ENCODE measurements at places on chromosomes 16 and 17. TPM values are rescaled to one million over a fixed set of nuclear protein-coding genes. Genes with fewer than 3 reads are reported as not detected.

ACTG1 gene
- total RNA-seq, result 7,049 TPM

DRC7 gene
- not detected for total RNA-seq

OR3A3 gene
- not detected for total RNA-seq

TMEM100 gene
- 7.3 TPM for total RNA-seq

UMOD gene
- total RNA-seq, result not detected

TAC4 gene
- not detected for total RNA-seq

GUCY2D gene
- not detected for total RNA-seq

DNA sequence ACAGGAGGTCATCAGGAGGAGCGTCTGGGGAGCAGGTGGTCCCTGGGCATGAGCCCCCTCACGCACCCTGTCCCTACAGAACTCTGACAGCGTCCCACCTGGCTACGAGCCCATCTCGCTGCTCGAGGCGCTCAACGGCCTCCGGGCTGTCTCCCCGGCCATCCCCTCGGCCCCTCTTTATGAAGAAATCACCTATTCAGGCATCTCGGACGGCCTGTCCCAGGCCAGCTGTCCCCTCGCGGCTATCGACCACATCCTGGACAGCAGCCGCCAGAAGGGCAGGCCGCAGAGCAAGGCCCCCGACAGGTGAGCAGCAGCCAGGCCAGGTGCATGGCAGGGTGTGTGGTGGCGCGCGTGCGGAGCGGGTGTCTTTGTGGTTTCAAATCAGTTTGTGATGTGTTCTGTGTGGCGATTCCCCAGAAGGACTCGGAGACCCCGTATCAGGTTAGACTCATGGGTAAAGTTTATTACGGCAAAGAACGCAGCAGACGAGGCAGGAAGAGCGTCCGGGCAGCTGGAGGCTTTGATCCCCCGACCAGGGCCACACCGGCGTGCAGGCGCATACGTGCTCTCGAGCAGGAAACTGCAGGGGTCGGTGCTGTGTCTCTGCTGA, 11.8 kb upstream of the NUDT16L1 start:
- DNase-seq, result no peak
- H3K4me1 ChIP-seq, result peaks cover 3% of the 10 kb centered on the region
- no peaks in the 10 kb centered on the region for H3K36me3 ChIP-seq
- no peak overlapping the region for H3K27ac ChIP-seq

DNA sequence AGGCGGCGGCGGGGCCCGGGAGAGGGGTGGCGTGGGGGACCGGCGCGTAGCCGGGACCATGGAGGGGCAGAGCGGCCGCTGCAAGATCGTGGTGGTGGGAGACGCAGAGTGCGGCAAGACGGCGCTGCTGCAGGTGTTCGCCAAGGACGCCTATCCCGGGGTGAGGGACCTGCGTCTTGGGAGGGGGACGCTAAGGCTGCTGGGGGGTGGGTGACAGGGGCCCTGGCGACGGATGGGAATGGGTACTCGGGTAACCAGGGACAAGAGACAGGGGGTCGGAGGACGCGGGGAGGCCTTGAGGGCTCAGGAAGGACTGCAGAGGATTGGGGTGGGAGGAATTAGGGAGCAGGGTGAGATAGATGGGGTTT, 243 bp downstream of the RND2 start:
- H3K36me3 ChIP-seq, result no peaks in the 10 kb centered on the region
- H3K4me3 ChIP-seq, result peak overlapping the region; percentile 46
- no peak for DNase-seq
- no peak overlapping the region for H3K27ac ChIP-seq
- H3K4me1 ChIP-seq, result peaks cover 18% of the 10 kb centered on the region

DNA sequence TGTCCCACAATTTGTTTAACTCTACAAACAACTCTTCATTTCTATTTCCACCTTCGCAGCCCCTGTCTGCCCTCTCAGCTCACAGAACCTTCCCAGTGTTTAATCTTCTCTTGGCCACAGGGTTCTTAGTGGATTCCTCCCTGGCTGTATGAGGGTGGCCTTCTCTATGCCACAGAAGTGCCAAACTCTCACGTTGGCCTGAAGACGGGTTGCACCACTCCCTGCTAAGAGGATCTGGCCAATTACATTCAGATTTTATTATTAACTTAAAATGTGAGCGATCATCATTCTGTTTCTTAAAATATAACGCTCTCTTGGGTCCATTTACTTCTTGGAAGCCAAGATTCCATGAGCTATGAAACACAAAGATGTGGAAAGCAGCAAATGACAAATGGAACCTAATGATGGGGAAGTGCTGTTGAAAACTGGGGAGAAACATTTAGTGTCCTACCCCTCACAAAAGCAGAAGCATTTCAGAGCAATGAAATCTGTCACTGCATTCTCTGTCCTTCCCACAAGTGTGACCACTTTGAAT, 91.3 kb upstream of the NOG start:
- H3K4me1 ChIP-seq, result no peaks in the 10 kb centered on the region
- no peak for DNase-seq
- no peaks in the 10 kb centered on the region for H3K36me3 ChIP-seq
- H3K27ac ChIP-seq, result no peak overlapping the region
- H3K27me3 ChIP-seq, result no peaks in the 10 kb centered on the region

DNA sequence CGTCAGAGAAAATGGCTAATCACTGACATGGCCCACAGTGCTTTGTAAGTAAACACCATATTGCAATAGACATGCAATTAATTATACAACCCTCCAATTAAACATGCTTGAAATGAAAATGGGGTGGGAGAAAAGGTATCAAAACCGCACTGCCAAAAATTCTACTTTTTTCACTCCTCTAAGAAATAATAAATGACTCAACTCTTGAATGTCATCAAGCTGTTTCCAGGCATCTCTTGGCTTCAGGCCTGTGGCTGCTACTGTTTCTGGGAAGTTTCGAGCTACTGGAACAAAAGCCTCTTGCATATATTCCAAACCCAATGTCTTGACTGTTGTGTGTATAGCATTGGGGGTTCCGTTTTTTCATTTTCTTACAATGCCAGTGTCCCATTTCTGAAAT, 412.6 kb downstream of the RBFOX1 start:
- no peak overlapping the region for H3K4me3 ChIP-seq
- no peak for DNase-seq
- H3K4me1 ChIP-seq, result no peaks in the 10 kb centered on the region

DNA sequence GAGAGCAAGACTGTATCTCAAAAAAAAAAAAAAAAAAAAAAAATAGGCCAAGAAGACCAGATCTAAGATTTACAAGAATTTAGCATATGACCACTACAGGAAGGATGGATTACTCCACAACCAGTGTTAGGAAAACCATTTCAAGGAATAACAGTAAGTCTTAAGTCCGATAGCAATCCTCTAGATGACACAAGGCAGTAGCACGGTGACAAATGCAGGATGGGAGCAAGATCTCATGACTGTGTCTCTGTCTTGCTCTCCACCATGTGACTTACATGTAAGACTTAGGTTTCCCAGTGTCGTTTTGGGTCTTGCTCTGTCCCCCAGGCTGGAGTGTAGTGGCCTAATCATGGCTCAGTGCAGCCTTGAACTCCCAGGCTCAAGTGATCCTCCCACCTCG, 27.8 kb downstream of the C16orf96 start:
- H3K4me3 ChIP-seq, result no peak overlapping the region
- no peaks in the 10 kb centered on the region for H3K36me3 ChIP-seq
- no peak overlapping the region for H3K27ac ChIP-seq

GRCh38 chr17:59561042-59561441, 4.4 kb upstream of the DHX40 start:
- no peak for DNase-seq
- H3K4me3 ChIP-seq, result no peak overlapping the region
- no peaks in the 10 kb centered on the region for H3K27me3 ChIP-seq
- H3K36me3 ChIP-seq, result no peaks in the 10 kb centered on the region
- H3K4me1 ChIP-seq, result peaks cover 4% of the 10 kb centered on the region
- H3K27ac ChIP-seq, result no peak overlapping the region

- H3K4me3 ChIP-seq, result no peak overlapping the region
- H3K27ac ChIP-seq, result no peak overlapping the region
- H3K27me3 ChIP-seq, result peaks cover 22% of the 10 kb centered on the region
- no peaks in the 10 kb centered on the region for H3K4me1 ChIP-seq
- no peaks in the 10 kb centered on the region for H3K36me3 ChIP-seq
These were observed 2.8 kb downstream of the SLC13A2 start for GRCh38 chr17:28476076-28476865.

- H3K4me3 ChIP-seq, result no peak overlapping the region
- H3K4me1 ChIP-seq, result no peaks in the 10 kb centered on the region
- no peak overlapping the region for H3K27ac ChIP-seq
- peaks cover 16% of the 10 kb centered on the region for H3K36me3 ChIP-seq
These were observed 37.1 kb downstream of the AP1G1 start for GRCh38 chr16:71771571-71771970.

- DNase-seq, result no peak
- H3K27me3 ChIP-seq, result no peaks in the 10 kb centered on the region
- no peaks in the 10 kb centered on the region for H3K4me1 ChIP-seq
- no peak overlapping the region for H3K4me3 ChIP-seq
- H3K27ac ChIP-seq, result no peak overlapping the region
These were observed 4.2 kb downstream of the IFI35 start for GRCh38 chr17:43010667-43011308.

DNA sequence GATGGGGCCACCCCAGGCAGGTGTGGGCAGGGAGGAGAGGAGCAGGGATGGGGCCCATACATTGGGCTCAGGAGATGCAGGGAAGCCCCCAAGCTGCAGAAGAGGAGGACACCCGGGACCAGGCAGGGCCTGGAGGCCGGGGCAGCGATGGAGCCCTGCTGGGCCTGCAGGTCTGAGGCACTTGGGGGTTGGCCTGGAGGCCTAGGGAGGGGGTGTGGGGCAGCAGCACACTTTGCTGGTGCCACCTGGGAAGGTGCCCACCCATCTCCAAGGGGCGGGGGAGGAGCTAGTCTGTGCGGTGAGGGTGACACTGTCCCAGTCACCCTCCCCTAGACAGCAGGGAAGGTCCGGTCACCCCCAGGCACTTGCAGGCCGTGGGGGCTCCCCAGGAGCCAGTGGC, 6.4 kb upstream of the CCDC57 start:
- H3K27ac ChIP-seq, result no peak overlapping the region
- no peak overlapping the region for H3K4me3 ChIP-seq
- H3K4me1 ChIP-seq, result peaks cover 39% of the 10 kb centered on the region

- H3K4me3 ChIP-seq, result no peak overlapping the region
- H3K36me3 ChIP-seq, result no peaks in the 10 kb centered on the region
- peaks cover 17% of the 10 kb centered on the region for H3K27me3 ChIP-seq
- H3K4me1 ChIP-seq, result peaks cover 29% of the 10 kb centered on the region
- peak overlapping the region; percentile 21 for H3K27ac ChIP-seq
- DNase-seq, result peak; percentile 83
These were observed 1.4 kb downstream of the CMTM2 start for GRCh38 chr16:66580605-66581209.

DNA sequence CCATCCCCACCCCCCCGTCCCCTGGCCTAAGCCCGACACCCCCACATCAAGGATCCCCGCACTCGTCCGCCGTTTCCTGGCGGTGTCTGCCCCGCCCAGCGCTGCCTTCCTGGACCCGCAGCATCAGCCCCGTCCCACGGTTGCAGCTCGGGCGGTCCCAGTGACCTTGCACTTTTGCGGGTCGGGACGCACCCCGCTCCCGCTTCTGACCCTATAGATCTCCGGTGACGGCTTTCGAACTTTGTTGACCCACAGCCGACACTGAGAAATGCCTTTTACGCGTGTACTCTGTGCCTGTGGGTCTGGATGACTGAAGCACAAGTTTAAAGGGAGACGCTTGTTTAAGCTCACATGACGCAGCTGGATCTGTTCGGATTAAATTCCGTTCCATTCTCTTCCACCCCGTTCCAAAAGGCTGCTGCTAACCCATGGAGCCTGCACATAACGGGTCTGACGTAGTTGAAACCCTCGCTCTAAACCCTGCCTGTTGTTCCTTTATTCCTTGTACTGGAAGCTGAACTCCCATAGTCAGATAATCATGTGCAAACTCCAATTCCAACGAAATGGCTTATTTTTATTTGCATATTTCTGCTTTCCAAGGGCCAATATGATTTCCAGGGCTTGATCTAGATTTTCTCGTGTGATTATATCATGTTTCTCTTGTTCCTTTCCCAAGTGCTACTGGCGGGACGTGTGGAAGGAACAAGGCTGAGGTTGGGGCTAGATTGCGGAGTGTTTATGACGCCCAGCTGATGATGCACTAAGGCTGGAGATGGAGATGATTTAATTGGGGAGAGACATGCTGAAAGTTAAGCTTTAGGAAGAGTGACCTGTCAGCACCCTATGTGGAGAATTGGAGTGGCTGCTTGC, 834 bp downstream of the FLYWCH1 start:
- peak overlapping the region; percentile 35 for H3K27ac ChIP-seq
- peaks cover 4% of the 10 kb centered on the region for H3K36me3 ChIP-seq
- H3K27me3 ChIP-seq, result no peaks in the 10 kb centered on the region
- DNase-seq, result peak; percentile 72

GRCh38 chr16:19745286-19746010, 27.4 kb downstream of the IQCK start:
- H3K4me1 ChIP-seq, result no peaks in the 10 kb centered on the region
- no peak overlapping the region for H3K27ac ChIP-seq
- no peak overlapping the region for H3K4me3 ChIP-seq
- H3K36me3 ChIP-seq, result no peaks in the 10 kb centered on the region
- peak; percentile 30 for DNase-seq
- no peaks in the 10 kb centered on the region for H3K27me3 ChIP-seq

GRCh38 chr17:34356194-34356593, at the start of gene CCL13:
Gene CCL13, plus strand, starts transcription at chr17:34356480. Its CDS starts 47 bp downstream, at chr17:34356527.
- no peak within 1 kb of the TSS for H3K4me3 ChIP-seq
- no peaks in the 10 kb centered on the region for H3K36me3 ChIP-seq
- DNase-seq, result no peak
- no peaks in the 10 kb centered on the region for H3K27me3 ChIP-seq
- H3K4me1 ChIP-seq, result no peaks in the 10 kb centered on the region

Measured in astrocyte (in vitro differentiated cells and primary cell).